ENCODE measurements at places on chromosomes 11 and 22. TPM values are rescaled to one million over a fixed set of nuclear protein-coding genes. Genes with fewer than 3 reads are reported as not detected.

- DNase-seq = no peak
These were observed 116.2 kb downstream of the KCNQ1OT1 start for GRCh38 chr11:2583605-2583958.

DNA sequence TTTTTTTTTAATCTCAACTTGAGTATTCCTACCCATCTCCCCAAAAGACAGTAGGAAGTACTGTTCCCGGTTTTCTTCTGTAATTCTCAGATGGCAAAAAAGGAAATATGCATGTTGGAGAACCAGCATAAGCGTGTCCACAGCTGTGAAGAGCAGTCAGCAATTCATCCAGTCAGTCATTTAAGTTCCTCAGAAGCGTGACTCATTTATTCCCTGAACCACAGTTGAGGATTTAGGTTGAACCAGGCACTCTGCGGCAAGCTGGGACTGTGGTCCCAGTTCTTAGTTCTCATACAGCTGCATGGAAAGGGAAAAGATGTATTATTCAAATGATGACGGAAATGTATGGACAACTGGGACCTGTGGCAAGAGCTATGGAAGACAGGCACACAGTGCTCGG is 61.0 kb upstream of the MYO18B start:
- DNase-seq = no peak

The TPST2 gene
- 33.4 TPM for total RNA-seq

The GRIA4 gene
- not detected for total RNA-seq

DNA sequence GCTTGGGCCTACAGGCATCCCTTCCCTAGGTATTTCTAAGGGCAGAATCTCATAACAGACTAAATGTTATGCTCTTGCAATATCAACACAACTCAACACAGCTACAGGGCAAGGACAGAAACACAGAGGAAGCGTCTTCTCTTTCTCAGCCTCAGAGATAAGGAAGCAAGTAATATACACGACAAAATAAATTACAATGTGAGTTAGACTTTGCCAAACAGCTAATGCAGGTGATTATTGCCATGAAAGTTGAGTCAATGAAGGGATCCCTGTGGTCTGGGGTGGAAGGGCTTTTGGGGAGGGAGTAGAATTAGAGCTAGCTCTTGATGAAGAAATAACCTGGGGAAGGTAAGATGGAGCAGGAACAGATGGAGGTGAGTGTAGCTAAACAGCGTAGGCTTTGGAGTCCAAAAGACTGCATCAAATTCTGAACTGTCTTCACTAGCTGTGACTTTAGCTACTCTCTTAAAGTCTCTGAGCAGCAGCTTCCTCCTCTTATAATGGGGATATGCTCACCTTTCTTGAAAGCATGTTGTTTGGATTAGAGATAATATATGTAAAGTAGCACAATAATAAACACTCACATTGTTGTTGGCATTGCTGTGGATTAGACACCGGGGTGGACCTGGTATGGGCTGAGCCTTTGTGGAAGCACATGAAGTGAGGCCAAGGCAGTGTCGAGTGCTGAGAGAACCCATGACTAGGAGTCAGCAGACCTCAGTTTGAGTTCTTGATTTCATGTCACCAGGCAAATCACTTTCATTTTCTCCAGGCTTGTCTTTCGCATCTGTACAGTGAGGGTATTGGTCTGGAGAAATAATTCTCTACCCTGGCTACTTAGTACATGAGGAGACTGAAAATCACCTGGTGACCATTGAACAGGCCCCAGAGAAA is 41.0 kb upstream of the AQP11 start:
- DNase-seq = no peak

- no peak for DNase-seq
These were observed 102.9 kb downstream of the MED15 start for GRCh38 chr22:20610243-20610686.

DNA sequence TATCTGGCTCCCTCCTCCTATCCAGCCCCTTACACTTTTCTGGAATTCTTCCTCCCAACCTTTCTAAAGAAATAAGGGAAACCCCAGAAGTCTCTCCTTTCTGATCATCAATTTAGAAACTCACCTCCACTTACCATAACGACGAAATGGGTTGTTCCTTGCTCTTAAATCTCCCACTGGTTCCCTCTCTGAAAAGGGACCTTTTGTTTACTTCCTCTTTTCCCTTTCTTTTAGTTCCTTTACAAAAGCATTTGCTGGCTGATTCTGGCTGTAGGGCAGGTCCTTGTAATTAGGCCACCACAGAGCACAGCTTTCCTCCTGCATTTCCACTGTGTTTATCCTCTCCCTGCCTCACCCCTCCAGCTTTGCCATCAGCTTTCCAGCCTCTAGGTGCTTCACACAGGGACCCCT is 12.0 kb downstream of the JAML start:
- DNase-seq = no peak

The BDNF gene
- 4.8 TPM for total RNA-seq

DNA sequence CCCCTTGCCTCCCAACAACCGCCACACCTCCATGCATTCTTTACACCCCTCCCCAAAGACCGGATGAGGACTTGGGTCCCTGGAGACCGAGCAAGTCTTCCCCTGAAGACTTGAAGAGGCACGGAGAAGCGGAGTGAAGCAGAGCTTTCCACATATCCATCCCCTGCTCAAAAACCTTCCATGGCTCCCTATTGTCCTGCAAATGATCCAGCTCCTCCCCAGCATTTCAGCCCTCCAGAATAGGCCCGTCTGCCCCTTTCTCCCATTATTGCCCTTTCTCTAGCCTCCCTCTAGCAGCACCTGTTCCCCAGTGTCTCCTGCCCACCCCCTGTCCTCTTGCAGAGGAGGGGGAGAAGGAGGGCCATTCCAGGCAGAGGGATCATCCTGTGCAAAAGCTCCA is 59.8 kb downstream of the CYTH4 start:
- DNase-seq = no peak

DNA sequence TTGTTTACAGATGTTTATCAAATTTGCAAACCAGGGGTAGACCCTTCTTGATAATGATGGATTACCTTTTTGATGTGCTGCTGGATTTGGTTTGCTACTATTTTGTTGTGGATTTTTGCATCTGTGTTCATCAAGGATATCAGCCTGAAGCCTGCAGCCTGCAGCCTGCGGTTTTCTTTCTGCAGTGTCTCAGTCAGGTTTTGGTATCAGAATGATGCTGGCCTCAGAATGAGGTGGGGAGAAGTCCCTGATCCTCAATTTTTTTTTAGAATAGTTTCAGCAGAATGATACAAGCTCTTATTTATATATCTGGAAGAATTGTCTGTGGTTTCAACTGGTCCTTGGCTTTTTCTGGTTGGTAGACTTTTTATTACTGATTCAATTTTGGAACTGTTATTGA is 19.7 kb upstream of the RAB38 start:
- no peak for DNase-seq

GRCh38 chr11:100851147-100851546 is 164.1 kb downstream of the ARHGAP42 start:
- no peak for DNase-seq

DNA sequence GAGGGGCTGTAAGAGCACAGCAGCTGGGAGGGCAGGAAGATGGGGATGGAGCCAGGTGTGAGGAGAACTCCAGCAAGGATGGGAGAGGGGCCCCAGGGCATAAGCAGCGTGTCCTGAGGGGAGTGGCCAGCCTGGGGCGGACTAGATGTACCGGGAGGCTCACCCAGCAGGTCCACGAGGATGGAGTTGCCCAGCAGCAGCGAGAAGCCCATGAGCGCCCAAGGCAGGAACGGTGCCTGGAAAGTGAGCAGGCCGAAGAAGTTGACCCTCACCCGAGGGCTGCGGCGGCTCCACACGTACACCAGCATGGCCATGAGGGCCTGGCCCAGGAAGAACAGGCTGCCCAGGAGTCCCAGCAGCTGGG is 1.3 kb downstream of the DERL3 start:
- DNase-seq = no peak

DNA sequence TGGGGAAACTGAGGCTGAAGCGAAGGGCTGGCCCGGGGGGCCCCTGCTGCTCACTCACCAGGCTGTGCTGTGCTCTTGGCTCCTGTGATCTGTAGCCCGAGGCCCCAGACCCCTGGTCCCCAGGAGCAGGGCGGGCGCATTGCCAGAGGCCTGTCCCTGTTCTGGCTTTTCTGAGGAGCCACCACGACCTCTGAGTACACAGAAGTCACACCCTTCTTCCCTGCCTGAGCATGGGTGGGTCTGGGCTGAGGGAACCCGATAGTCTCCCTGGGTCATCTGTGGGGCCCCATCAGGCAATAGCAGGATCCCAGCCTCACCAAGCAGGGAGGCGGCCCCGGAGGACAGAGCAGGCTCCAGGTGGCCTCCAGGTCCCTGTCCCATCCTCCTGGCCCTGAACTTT is 5.1 kb downstream of the CASTOR1 start:
- no peak for DNase-seq

DNA sequence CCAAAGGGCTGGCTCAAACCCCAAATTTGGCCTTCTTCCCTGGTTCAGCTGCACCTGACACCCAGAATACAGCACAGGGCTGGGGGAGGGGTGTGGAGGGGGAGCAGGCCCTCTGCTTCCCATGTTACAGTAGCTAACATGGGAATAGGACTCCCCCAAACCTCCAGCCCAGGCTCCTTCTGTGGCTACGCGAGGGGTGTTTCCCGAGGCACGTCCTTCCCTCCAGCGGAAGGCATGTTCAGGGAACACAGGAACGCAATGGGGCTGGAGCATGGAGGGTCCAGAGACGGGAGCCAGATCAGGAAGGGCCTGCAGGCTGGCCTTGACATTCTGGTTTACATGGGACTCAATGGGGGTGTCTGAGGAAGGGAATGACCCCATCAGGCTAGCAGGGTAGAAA is 11.8 kb upstream of the IGLL1 start:
- DNase-seq = no peak

The DGCR6L gene
- total RNA-seq = 100 TPM

- no peak for DNase-seq
These were observed 79.0 kb downstream of the SCN3B start for GRCh38 chr11:123575441-123575840.

- DNase-seq = no peak
These were observed 263.3 kb downstream of the ETS1 start for GRCh38 chr11:128324051-128324481.

GRCh38 chr22:45554040-45554406 is 51.3 kb downstream of the FBLN1 start:
- DNase-seq = no peak

GRCh38 chr11:57424792-57425564 is 1.9 kb downstream of the SLC43A3 start:
- DNase-seq = peak; percentile 91

The KRTAP5-7 gene
- not detected for total RNA-seq

The INPP5J gene
- 5.5 TPM for total RNA-seq

- no peak for DNase-seq
These were observed 13.7 kb upstream of the CPT1A start for GRCh38 chr11:68855205-68855981.

DNA sequence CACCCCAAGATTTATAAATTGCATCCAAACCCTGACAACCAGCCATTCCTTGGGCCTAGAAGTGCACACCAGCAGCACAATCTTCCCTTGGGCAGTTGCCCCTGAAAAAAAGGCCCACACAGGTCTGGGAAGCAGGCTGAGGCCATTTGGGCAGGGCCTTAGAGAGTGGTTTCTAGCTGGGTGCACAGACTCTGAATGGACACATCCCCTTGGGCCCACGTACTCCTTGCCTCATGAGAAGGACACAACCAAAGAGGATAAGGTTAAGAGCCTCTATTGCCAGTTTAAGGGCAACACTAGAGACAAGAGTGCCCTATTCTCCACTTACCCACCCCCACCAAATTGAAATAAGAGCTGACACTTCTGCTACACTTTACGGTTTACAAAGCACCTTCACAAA is 933 bp upstream of the PANX3 start:
- no peak for DNase-seq

DNA sequence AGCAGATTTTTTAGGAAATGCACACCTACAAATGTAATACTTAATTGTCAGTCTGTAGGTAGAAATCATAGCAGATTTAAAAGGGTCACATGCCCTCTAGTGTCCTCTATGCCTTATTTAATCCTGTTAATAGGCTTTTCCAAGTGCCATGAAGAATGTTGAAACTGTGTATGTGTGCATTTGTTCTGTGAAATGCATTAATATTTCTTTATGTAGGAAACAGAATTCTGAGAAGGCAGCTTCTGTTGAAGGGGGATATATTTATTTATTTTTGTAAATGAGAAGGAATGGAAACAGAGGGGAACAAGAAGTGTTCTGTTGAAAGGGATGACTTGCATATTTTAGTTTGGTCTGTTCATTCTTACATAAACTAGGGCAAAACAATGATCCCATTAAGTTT is 51.0 kb downstream of the SVIP start:
- DNase-seq = no peak

- no peak for DNase-seq
These were observed 651.1 kb downstream of the METTL15 start for GRCh38 chr11:28759311-28759710.

DNA sequence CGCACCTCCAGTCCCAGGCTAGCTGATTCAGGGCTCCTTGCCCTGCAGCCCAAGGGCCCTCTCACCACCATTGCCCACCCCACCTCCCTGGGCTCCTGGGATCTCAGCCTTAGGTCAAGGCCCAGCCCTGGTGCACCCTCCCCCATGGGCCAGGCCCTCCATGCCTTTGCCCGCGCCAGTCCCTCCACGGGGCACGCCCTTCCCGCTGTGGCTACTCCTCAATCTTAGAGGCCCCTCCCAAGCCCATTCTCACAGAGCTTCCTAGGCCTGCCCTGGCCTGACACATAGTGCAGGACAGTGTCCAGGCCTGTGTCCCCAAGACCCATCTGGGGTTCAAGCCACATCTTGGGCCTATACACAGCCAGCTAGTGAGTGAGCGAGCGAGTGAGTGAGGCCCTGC is 6.9 kb downstream of the GP1BB start:
- DNase-seq = no peak

The DGAT2 gene
- total RNA-seq = 2.7 TPM

The MS4A3 gene
- total RNA-seq = not detected

GRCh38 chr22:37383341-37383740 is 43.9 kb downstream of the ELFN2 start:
- no peak for DNase-seq

GRCh38 chr11:132112846-132113245 is 742.4 kb downstream of the NTM start:
- DNase-seq = no peak

GRCh38 chr11:95443386-95443785 is 212.4 kb upstream of the SESN3 start:
- no peak for DNase-seq

DNA sequence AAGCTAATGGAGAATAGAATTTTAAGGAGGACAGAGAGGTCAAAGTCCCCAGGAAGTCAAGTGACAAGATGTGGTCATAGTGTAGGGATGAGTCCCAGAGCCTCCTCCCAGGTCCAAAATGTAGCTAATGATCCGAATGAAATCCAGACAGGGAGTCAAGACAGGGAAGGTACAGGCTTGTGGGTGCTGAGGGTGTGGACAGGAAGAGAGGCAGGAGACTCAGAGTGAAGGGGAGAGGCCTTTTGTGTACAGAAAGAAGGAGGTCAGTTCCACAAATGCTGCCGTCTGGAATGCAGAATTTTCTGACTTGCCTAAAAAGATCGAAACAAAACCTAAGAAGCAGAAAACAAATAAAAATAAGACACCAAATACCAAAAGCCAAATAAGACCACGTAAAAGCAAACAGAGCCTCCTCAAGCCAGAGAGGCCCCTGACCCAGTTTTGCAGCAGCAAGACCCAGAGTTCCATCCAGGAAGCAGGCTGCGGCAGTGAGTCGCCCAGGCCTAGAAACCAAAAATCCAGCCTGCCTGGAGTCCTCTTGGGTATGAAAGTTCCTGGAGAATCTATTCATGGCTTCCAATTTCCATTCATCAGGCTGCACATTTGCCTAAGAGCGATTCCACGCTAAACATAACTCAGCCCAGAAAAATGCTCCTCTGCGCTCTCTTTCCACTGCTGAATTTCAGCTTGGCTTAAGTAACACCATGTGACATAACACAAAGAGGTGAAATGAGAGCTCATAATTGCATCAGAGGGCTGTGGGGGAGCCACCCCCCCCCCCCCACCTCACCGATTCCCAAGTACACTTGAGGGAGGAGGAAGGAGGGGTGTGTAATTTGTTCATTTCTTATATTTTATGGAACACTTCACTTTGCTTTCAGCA is 71.2 kb downstream of the KIRREL3 start:
- DNase-seq = no peak
